ENCODE measurements at places on chromosomes 12 and 14.

DNA sequence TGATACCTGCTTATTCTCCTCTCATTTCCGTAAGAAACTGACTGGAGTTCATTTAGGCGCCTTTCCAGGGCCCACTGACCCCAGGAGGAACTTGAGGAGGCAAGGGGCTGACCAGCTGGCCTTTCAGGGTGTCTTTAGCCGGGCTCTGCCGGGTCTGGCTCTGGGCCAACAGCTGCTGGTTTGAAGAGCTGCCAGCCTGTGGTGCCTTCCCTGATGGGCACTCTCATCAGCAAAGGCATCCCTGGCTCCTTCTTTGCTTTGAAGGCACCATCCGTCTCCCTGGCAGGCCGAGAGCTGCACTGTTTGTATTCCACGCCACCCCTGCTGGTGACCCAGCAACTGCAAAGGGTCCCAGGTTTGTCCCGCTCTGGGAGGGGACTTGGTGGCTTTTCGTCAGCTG lies 42.0 kb downstream of the IQSEC3 start:
- DNase-seq: no peak

GRCh38 chr14:37376944-37377609 lies 179.3 kb downstream of the MIPOL1 start:
- no peak for DNase-seq

- DNase-seq: no peak
Measured at GRCh38 chr14:97280526-97280925, 483.3 kb downstream of the VRK1 start.

- no peak for DNase-seq
Measured at GRCh38 chr14:24263848-24264247, 871 bp upstream of the TGM1 start.

- no peak for DNase-seq
Measured at GRCh38 chr14:24366721-24367513, 1.1 kb upstream of the NFATC4 start.

- no peak for DNase-seq
Measured at GRCh38 chr14:31479027-31479426, 8.8 kb downstream of the GPR33 start.

DNA sequence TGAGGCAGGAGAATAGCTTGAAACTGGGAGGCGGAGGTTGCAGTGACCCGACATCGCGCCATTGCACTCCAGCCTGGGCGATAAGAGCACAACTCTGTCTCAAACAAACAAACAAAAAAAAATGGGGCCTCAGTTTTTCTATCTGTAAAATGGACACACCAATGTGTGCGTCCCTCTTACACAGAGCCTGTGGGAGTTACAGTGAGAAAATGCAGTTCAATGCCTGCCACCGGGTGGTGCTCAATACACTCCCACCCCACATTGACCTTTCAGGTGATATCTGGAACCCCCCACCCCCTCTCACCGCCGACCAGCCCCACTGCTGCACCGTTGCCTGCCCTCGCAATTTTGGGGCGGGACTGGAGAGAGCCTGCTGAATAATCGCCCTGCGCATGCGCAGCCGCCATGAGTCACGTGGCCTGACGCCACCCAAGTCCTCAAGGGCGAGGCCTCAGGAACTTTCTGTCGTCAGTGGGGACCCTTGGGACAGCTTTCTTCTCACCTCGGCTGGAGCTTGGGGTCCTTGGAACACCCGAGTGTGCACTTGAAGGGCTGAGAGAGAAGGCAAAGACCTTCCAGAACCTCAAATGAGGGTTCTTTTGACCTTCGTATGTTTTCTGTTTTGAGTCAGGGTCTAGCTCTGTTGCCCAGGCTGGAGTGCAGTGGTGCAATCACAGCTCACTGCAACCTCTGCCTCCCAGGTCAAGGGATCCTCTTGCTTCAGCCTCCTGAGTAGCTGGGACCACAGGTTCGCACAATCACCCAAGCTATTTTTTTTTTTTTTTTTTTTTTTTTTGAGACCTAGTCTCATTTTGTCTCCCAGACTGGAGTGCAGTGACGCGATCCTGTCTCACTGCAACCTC lies 14.6 kb upstream of the CABP1 start:
- DNase-seq: no peak

DNA sequence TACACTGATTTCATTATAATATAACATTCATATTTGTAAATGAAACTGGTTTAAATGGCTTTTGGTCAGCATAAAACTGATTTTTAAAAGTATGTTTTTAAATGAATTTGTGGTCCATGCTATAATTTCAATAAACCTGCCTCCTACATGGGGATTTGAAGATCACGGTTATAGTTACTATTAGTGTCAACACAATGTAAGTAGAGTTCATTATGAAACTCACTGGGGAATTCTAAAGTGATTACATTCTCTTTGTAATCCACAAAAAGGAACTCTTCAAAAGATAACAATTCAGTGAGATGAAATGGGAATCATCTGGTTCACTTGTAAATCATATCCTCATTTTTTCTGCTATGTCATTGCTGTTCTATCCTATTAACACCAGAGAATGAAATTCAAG lies 204.5 kb upstream of the G2E3 start:
- DNase-seq: no peak

- DNase-seq: no peak
Measured at GRCh38 chr12:52611080-52611468, 7.3 kb downstream of the KRT73 start.

- DNase-seq: no peak
Measured at GRCh38 chr14:105303949-105304348, 3.1 kb upstream of the BRF1 start.

DNA sequence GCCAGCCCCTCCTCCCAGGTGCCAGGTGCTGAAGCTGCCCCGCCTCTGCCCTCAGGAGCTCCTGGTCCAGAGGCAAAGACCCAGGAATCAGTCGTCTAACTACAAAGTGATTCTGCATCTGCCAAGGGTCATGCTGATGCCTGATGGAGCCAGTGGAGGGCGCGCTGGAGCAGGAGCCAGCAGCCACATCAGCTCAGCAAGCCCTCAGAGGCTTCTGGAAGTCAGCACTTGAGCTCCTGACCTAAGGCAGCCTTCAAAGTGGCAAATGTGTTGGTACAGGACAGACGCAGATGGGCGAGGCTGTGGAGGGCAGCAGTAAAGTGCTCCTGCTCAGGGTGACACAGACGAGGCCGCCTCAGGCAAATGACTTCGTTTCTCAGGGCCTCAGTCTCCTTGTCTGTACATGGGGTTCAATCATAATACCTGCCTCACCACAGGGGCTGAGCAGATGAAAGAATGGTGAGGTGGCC lies 10.9 kb downstream of the C12orf43 start:
- peak; percentile 7 for DNase-seq

- DNase-seq: no peak
Measured at GRCh38 chr12:66002812-66003211, 127.7 kb downstream of the LLPH start.

- DNase-seq: no peak
Measured at GRCh38 chr14:84826294-84826693, 703.6 kb upstream of the FLRT2 start.

- no peak for DNase-seq
Measured at GRCh38 chr12:26179826-26180225, 15.5 kb upstream of the SSPN start.

DNA sequence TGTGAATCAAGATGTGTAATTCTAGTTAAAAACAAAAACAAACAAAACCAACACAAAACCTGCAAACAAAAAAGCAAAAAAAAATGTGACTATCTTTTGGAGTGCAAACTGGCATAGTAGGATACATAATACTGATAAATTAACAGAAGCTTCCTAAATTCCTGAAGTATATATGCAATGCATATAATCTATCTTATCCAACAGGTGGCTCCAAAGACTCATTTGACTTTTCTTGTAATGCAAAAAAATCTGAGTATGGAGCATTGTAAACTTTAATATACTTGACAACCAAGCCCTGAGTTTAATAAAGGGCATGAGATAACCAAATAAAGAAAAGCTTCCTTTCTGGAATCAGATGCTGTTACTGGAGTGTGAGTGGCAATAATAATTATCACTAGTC lies 1003.6 kb downstream of the FSCB start:
- DNase-seq: no peak

DNA sequence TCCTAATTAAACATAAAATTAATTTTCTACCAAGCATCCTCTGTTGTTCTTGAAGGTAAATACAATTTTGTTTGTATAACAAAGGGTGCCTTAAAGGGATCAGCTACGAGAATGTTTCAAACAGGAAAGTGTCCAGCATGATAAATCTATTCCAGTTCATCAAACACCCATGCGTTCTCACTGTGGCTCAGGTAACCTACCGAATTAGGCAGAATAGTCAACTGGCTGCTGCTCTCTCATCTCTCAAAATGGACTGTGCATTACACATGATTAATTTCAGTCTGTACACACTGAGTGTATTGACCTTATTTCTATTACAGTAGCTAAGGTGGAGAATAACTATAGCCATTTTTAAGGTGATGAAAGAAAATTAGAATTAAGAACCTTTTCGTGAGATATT lies 127.5 kb upstream of the RMST start:
- DNase-seq: no peak

DNA sequence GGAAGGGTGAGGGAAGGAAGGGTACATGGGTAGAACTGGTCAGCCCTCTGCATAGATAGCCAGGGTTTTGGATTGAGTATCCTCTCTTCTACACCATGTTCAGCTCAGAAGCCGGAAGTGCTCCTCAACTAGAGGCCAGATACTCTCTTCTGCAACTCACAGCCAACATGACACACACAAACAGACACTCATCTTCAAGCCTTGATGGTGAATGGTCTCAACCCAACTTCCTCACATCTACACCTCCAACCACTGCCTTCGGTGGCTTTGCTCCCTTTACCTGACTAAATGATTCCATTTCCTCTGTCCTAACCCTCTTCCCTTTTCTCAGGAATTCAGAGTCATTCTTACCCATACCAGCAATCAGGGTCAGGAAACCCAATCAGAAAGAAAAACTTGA lies 7.6 kb upstream of the FKBP11 start:
- no peak for DNase-seq

GRCh38 chr12:79250960-79251755 lies 386.6 kb downstream of the SYT1 start:
- DNase-seq: no peak

GRCh38 chr12:189622-189962 lies 24.4 kb downstream of the SLC6A12 start:
- no peak for DNase-seq

DNA sequence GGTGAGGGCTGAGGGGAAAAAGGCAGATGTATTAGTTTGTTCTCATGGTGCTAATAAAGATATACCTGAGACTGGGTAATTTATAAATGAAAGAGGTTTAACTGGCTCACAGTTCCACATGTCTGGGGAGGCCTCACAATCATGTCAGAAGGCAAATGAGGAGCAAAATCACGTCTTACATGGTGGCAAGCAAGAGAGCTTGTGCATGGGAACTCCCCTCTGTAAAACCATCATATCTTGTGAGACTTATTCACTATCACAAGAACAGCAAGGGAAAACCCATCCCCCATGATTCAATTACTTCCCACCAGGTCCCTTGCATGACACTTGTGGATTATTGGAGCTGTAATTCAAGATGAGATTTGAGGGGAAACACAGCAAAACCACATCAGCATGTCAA lies 1220.9 kb downstream of the GALC start:
- no peak for DNase-seq

DNA sequence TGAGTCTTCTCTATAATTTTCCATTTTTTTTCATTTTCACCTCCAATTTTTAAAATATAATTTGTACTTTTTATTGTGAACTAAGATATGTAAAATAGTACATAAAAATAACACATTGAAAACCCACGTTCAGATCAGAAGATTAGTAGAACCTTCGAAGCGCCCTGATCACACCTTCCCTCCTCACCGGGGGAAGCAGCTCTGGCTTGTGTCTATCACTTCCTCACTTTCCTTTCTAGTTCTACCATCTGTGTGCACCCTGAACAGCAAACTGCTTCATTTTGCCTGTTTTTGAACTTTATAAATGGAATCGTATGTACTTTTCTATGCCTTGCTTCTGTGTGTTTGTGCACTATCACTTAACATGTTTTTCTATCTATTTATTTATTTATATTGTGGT lies 11.8 kb upstream of the CD27 start:
- DNase-seq: no peak

- DNase-seq: no peak
Measured at GRCh38 chr14:74616507-74616906, 4.5 kb upstream of the LTBP2 start.

DNA sequence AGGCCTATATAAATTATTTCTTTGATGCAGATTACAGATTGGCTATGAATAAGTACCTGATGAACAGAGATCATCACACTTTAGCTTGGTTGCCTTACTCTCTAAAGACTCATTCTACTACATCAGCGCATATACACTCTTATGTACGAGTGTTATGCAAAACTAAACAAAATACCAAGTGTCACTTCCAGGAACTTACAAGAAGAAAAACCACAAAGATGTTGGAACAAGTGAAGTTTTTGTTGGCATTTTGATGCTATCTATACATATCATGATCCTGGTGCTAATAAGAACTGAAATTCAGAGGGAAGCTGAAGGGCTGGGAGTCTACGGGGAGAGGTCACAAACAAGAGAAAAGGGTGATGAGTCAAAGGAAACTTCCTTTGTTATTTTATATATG lies 47.9 kb upstream of the CERS5 start:
- DNase-seq: no peak

GRCh38 chr14:59428581-59429012 lies 36.6 kb downstream of the GPR135 start:
- DNase-seq: no peak

- DNase-seq: no peak
Measured at GRCh38 chr14:36498938-36499337, 21.1 kb downstream of the NKX2-1 start.

- no peak for DNase-seq
Measured at GRCh38 chr12:120141336-120141735, 24.8 kb upstream of the RAB35 start.

DNA sequence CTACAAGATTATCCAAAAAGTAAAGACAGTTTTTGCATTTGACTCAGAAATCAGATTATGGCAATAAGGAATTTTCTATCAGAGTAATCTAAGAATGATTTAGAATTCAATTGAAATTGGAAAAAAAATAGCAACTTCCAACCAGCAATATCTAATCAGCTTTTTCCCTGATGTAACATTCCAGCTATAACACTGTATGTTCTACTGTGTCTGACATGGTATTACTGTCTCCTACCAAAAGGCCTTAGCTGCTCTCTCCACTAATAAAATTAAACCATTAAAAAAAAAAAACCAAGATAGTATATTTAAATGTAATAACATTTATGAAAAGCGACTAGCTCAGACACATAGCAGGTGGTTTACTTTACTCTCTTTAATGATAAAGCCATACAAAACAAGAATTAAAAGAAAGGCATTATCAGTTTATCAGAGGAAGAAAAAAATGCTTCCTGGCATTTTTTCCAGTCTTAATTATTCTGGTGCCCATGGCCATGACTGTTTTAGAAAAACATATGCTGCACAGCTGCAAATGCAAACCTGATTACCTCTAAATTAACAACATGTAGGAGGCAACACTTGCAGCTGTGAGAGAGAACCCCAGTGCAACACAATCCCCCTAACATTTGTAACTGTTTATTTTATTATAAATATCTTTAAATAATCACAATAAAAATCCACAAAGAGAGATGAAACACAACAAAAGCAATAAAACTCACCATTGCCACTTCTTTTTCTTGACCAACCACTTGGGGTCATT lies 28.8 kb downstream of the PHLDA1 start:
- no peak for DNase-seq

- no peak for DNase-seq
Measured at GRCh38 chr14:72916174-72916573, 10.1 kb upstream of the DCAF4 start.

GRCh38 chr12:132154941-132155770 lies 10.9 kb downstream of the NOC4L start:
- no peak for DNase-seq
